Epithelial cell of esophagus (primary cell): ENCODE measurements at places on chromosomes 1 and 21.
A peak's percentile ranks its signal among the peaks of the same experiment; 100 is the strongest.

DNA sequence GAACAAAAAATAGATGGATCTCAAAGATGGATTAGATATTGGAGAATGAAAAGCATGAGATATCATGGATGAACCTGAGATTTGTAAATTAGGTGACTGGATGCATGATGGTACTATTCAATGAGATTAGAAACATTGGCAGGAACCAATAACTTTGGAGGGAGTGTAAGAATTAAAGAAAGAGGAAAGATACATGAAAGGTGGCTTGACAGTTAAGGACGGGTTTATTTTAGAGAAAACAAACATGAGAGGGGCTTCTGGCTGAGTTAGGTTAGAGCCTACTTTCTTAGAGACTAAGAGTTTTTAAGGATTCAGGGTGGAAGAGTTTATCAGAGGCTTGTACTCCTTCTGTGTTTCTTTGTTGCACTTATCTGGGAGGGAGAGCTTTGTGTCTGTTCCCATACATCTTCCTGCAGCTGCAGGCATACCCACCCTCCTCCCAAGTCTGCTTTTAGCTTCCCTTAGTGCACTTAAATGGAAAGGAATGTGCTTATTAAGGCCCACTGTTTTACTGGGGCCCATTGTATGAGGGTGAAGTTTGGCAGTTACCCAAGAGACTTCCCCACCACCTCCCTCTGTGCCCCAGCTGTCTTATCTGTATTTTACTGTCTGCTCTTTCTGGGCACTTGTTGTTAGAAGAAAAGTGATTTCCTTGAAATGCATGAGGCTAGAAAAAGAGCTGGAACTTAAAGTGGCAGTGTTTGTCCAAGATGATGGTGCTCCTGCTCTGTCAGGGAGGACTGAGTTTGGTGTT, 26.1 kb upstream of the CR2 start:
- DNase-seq, result no peak

DNA sequence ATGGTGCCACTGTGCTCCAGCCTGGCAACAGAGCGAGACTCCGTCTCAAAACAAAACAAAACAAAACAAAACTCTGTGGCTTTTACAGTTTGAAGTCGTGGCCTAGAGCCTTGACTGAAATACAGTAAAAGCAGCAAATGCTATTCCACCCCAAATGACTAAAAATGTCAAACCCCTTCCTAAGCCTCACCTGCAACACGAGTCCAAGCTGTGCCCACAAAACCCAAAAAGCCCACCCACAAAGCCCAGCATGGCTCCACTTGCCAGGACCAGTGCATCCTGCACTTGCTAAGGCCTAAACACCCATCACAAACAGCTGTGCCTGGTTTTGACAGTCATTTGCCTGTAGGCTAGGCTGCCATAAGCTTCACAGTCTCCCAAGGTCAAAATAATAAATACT, 21.3 kb downstream of the VAV3 start:
- no peak for DNase-seq

- no peak for DNase-seq
These were observed 226.9 kb upstream of the IRF2BP2 start for GRCh38 chr1:234836776-234837357.

- DNase-seq, result no peak
These were observed 161.1 kb downstream of the ZBTB18 start for GRCh38 chr1:244212219-244212618.

DNA sequence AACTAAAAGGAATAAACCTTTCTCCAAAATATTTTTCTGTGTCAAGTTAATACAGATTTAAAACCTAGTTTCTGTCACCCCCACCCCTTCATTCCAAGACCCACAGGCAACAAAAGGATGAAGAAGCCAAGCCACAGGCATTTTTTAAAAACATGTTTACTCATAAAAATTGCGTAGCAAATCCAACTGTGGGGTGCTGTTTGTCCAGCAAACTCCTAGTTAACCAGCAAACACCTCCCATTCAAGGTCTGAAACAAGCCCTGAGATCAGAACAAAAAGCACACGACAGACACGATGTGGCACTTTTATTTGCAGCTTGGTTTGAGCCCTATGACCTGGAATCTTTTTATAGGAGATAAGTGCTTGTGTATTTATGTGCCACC, 149.9 kb upstream of the CAMK1G start:
- peak; percentile 87 for DNase-seq
